ENCODE measurements at places on chromosomes 7 and 10.

DNA sequence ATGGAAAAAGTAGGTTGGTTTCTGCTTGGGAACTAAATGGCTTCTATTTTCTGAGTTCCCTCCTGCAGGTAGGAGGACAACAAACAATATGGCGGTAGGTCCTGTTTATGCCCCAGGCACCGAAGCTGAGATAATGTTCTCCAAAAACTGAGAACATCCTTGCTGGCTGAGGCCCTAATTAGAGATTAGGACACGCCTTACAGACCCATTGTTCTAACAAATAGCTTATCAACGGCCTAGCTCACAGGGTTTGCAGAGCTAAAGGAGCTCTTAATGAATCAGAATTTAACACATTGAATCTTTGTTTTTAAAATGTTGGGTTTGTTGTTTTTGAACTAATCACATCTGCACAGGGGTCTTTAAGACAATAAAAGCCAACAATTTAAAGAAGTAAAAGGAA lies 37.0 kb downstream of the HTR5A start:
- no peak for DNase-seq

- DNase-seq, result no peak
Observed at GRCh38 chr10:106795619-106796018, 368.9 kb downstream of the SORCS1 start.

DNA sequence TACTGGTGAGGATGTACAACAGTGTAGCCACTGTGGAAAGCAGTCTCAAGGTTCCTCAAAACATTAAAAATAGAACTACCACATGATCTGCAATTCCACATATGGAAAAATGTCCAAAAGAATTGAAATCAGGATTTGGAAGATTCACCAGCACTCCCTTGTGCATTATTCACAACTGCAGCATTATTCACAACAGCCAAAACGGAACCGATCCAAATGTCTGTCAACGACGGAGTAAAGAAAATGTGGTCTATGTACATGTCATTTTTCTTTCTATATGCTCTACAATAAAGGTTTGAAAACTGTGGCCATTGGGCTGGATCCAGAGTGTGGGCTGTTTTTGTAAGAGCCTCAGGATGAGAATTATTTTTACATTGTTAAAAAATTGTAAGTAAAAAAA lies 1206.1 kb upstream of the CELF2 start:
- DNase-seq, result no peak

- no peak for DNase-seq
Observed at GRCh38 chr7:123494193-123494796, 40.1 kb downstream of the IQUB start.

- no peak for DNase-seq
Observed at GRCh38 chr10:119849031-119849789, 23.4 kb downstream of the MCMBP start.

DNA sequence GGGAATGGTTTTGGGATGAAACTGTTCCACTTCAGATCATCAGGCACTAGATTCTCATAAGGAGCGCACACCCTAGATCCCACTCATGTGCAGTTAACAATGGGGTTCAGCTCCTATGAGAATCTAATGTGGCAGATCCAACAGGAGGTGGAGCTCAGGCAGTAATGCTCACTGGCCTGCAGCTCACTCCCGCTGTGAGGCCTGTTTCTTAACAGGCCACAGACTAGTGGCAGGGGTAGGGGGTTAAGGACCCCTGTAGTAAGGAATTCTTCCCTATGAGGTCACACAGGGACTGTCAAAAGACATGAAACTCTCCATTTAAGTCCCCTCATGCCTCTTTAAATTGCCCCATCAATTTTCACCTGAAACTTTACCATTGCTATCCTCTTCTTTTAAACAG lies 8.0 kb downstream of the HGF start:
- no peak for DNase-seq

DNA sequence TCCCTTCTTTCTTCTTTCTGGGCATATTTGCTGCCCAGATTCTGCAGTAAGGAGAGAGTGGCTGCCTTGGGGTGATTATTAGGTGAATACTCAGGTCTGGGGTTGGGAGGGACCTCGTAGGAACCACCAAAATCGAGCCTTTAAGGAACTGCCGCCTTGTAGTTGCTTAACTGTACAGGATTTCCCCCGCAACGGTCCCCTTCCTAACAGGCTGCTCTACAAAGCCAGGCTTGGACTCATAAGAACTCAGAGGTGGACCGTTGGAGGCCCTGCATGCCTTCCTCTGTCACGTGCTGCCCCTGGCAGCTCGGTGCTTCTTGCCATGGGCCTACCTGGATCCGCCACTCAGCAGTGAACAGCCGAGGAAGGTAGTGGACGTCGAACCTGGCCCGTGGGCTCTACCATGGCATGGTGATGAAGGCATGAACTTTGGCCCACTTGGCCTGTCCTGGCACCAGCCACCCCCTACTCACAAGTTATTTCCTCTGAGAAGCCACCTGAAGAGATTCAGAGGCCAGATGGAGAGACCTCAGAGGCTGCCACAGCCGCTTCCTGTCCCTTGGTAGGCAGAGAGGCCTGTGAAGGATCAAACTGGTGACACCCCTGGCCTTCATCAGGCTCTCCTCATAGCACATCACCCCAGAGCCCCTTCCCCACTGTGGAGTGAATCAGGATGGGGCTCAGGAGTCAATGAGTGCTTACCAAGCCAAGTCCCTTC lies 54.6 kb downstream of the NOD1 start:
- no peak for DNase-seq

DNA sequence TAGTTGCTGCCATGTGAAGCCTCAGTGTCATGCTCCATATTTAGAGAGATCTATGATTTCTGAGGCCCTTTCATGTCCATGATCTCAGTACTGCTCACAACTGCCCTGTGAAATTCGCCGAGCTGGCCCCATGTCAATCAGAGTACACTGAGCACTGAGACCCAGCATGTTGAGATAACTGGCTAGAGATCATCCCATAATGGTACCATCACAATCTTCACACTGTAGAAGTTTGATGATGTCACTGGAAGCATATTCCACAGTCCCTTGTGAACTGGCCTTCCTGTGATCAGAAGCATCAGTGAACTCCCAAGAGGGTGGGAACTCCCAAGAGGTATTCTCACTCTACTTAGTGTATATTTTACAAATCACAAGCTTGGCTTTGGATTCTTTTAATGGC lies 116.0 kb downstream of the EGFR start:
- DNase-seq, result no peak

GRCh38 chr7:109256762-109257560 lies 687.3 kb downstream of the DNAJB9 start:
- DNase-seq, result no peak

- DNase-seq, result no peak
Observed at GRCh38 chr10:21688009-21688332, 153.9 kb downstream of the MLLT10 start.

- DNase-seq, result no peak
Observed at GRCh38 chr10:51014680-51015389, 59.5 kb upstream of the PRKG1 start.

DNA sequence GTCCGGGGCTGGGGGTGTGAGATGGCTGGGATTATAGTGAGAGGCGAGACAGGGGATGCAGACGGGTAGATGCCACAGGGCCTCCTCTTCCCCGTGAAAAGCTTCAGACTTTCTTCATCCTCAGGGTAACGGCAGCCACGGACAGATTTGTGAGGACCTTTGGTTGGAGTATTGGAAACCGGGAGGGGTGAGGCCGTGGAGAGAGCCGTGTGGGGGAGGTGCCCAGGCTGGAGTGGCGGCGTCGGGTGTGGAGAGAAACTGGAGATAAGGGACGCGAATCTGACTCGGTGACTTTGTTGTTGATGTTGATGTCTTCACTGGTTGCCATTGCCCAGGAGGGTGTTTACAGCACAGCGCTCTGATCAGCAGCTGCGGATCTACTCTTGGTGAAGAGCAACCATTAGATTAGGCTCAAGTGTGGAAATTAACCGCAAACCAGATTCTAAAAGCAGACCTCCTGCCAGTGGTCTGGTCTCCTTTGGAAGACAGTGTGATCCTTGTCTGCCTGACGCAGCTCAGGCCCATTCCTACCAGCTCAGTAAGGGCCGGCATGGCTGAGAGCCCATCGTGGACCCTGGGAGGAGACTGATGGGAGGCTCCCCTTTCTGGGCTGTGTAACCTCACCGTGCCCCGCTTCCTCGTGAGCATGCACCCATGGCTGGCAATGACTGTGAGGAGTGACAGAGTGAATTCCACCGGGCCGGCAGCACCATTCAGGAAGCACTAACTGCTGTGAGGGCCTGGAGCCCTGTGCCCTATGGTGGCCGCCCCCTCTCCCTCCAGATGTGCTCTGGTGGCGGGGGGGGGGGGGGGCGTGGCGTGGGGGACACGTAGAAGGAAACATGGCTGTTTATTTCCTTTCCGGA lies 90.3 kb downstream of the INPP5A start:
- no peak for DNase-seq

GRCh38 chr10:78972160-78972946 lies 96.4 kb upstream of the ZMIZ1 start:
- no peak for DNase-seq
